ENCODE measurements at places on chromosomes 5 and 9. TPM values are rescaled to one million over a fixed set of nuclear protein-coding genes. Genes with fewer than 3 reads are reported as not detected.

The EFNA5 gene
- not detected for total RNA-seq

The JADE2 gene
- total RNA-seq, result 92.5 TPM

DNA sequence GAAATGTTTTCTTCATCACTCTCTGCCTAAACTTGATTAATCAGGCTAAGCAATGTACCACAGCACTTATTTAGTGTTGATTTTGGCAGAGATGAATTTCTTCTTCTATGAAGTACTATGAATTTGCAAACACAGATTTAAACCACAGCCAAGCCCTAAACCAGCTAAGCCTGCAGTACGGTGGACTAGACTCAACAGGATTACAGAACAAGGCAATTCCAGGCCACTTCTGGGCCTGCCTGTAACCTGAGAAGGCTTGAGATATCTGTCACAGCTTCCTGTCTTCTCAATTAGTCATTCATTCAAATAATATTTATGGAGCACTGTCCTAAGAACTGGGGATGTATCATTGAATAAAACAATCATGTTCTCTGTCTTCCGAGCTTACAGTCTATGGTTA lies 32.4 kb upstream of the CAST start:
- DNase-seq, result no peak

The C5orf52 gene
- total RNA-seq, result not detected

- DNase-seq, result peak; percentile 17
These were observed 485 bp downstream of the FAM53C start for GRCh38 chr5:138338411-138339090.

DNA sequence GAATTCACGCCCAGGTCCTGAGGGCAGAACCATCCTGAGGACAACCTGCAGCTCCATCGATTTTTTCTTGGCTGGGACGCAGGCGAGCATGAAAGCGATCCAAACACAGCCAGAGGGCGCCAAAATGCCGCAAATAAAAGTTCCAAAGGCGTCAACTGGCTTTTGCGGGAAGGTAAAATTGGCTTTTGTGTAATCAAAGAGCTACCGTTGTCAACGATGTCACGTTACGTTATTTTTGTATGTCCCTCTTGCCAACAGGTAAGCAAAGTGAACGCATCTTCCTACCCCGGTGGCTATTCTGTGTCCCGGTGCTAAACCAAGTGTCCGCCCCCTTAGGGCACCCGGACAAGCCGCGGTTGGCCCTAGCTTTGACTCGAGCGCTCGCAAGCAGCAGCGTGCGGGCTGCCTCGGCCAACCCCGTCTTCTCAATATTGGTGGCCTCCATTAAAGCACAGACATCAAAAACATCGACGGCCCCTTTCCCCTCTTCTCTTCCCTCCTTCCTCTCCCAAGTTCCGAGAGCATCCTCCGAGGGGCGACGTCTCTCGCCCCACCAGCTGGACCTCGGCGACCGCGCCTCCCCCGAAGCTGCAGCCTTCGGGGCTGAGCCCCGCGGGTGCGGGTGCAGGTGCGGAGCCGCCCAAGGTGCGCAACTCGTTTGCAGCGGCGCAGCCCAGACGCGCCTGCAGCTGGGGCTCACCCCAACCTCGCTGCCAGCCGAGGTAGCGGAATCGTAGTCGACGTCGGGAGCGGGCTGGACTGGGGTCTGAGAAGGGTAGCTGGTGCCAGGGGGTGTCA lies 1.1 kb upstream of the BASP1 start:
- peak; percentile 63 for DNase-seq

Data from activated CD4-positive, alpha-beta T cell treated with anti-CD3 and anti-CD28 coated beads, Interleukin-2, amount 10 ng/mL, durations not matched to agents 7 days and 5 days (primary cell).